T follicular helper cell (primary cell): ENCODE measurements at places on chromosomes 12 and 14.

GRCh38 chr12:89262855-89263552, 89.3 kb downstream of the DUSP6 start:
- DNase-seq, result no peak

DNA sequence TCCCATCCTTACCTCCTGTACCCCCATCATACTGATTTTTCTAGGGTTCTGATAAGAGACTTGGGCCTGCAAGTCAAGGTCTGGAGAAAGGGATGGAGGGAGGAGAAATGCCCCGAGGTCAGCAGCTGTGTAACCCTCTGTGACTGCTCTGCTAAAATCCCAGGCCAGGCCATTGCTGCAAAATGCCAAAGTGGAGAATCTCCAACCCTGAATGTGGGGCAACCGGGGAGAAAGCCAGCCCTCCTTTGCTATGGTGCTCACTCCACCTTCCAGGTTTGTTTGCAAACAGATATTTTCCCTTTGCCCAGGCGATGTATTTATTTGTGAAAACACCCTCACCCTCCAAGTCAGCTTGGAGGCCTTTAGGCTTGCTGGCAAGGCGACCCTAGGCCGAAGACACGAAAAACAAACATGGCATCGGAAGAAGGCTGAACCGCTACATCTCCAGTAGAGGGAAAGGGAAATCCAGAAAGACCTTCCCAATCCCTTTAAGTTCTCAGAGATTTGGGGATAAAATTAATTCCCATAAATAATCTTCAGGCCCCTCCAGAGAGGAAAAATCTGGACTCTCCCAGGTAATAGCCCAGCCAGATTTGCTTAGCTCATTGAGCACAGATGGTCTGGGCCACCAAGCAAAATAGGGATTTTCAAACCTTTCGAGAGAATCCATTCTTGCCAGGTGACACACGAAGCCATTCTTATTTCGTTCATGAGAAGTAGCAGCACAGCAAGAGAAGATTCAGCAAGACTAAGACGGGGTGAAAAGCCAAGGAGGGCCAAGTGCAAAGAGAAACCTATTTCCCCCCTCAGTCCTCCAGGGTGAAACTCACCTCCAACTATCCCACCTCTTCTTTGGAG, 1.3 kb upstream of the TBX5 start:
- no peak for DNase-seq

DNA sequence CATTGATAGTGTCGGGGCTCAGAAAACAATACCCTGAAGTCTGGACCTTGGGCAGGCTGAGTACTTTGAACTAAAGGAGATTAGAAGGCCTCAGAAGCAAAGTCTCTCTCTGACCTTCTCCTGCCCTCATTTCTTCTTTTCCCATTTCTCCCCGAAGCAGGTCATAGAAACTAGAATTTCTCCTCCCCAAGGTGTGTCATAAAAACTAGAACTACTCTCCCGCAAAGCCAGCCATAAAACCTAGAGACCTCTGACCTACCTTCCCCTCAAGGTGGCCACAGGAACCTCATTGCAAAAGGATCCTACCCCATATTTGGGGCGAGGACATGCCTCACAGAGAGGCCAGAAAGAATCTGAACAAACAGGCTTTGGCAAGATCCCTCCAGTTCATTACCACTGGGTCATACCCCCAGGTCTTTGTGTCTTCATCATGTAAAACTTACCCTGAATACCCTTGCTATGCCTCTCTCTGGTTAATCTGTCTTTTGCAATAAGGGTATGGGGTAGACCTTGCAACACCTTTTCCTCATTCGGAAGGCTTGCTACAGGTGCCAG, 64.7 kb upstream of the ZFP36L1 start:
- no peak for DNase-seq

GRCh38 chr14:99508896-99509629, 27.9 kb downstream of the CCNK start:
- DNase-seq, result no peak

DNA sequence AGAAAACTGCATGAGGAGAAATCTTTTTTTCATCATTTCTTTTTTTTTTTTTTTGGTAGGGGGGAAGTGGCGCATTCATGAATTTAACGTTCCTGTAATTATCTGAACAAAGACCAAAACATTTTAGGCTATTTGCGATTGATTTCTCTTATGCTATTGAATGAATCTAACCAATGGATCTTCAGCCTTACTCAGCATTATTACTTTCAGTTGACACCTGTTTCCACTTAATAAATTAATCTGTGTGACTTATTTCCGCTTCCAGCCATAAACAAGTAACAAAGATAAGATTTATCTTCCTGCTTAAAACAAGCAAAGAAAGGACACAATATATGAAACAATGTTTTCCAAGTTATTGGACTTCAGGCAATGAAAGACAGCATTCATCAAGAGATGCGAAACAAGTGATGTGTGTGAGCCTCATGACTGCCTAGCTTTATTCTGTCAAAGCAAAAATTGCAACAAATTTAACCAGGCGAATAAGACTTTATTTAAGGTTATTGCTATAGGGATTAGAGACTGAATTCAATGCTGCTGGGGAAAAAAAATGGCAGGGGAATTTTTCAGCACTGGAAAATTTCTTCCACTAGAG, 1026.9 kb downstream of the LRFN5 start:
- DNase-seq, result no peak

GRCh38 chr12:93530358-93530757, 42.1 kb upstream of the SOCS2 start:
- no peak for DNase-seq

DNA sequence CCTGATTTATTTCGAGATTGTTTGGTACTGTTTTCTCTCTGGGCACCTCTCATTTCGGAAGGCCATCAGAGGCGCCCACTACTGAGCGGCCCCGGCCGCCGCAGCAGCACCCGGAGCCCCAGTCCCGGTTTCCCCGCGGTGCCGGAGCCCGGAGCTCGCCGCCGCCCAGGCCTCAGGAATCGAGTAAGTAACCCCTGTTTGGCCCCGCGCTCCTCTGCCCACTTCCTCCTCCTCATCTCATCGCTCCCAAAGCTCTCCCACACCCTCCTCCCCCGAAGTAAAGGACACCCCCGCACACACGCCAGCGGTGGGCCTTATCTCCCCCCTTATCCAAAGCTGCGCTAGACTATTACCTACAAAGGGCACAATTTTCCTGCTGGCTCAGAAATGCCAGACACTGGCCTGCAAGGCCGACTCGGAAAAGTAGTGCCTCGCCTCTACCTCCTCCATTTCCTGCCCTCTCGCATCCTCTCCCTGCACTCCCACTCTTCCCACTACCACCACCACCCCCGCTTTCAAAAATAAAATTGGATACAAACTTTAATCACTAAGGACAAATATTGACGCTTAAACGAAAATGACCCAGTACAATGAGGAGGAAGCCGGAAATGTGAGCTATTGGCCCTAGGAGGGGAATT, 637 bp upstream of the FOXG1 start:
- DNase-seq, result no peak

- DNase-seq, result no peak
These were observed 177.9 kb downstream of the KICS2 start for GRCh38 chr12:64044191-64044590.

GRCh38 chr12:64534672-64535199, 75.6 kb upstream of the RASSF3 start:
- DNase-seq, result no peak

DNA sequence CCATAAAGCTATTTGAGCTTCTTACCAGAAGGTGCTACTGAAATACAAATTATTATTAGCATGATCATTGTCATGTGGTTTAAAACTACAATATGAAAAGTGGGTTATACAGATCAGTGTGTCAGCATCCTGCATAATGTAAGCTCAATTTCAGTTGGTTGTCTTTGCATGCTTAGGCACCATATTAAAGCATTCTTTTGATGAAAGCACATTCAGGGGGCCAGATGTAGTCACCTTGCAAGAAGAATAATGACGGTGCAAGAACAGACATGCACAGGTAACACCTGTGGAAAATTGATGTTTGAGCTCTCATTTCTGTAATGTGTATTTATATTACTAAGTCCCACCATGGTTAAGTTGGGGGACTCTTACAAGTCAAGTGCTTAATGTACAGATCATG, 123.9 kb downstream of the PAX9 start:
- no peak for DNase-seq

GRCh38 chr12:67526129-67526528, 122.4 kb upstream of the DYRK2 start:
- no peak for DNase-seq

GRCh38 chr12:93223440-93224426, 154.0 kb upstream of the NUDT4 start:
- DNase-seq, result no peak

DNA sequence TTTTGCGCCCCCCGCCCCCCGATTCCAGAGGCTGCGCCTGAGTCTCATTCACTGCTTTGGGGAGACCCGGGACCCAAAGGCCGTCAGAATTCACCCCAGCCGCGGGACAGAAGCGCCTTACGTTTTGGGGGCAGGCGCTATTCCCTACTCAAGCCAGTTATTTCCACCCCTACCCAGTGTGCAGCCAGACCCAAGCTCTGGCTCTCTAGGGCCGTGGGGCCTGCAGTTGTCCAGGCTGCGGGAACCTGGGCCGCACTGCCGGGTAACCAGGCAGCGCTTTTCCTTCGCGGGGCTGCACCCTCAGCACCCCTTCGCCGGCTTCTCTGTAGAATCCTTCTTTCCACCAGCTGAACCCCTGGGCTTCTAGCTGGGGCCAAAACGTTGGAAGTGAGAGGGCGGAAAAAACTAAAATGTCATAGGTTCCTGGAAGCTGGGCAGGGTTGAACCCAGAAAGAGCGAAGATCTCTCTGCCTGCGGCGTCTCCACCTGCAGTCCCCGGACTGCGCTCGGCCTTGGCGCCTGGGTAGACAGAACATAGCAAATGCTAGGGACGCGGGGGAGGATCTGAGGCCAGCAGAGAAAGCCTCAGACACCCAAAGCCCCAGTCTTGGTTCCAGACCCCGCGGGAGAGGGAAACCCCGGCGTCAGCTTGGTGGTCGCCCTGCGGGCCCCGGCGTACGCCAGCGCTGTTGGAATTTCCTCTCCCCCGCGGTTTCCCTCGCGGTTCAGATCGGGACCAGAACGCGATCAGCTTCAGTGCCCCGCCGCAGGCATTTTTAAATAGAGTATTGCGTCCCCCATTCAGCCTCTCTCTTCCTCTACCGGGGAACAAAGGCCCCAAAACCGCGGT, 18.3 kb downstream of the TBX3 start:
- no peak for DNase-seq

DNA sequence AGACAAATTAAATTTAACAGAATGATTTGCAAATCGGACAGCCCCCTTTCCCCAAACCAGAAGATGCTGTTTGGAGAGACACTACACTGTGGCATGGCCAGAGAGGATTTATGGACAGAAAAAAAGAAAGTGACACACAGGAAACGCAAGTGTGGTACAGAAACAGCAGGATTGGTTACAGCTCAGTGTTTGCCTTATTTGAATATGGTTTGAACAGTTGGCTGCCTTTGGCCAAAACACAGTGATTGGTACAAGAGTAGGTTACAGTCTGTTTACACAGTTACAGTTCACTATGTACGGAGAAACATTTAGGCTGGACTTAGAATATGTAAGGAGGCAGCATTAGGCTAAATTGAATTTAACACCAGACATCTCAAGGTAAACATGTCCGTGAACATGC, 335.3 kb downstream of the NPAS3 start:
- DNase-seq, result no peak

DNA sequence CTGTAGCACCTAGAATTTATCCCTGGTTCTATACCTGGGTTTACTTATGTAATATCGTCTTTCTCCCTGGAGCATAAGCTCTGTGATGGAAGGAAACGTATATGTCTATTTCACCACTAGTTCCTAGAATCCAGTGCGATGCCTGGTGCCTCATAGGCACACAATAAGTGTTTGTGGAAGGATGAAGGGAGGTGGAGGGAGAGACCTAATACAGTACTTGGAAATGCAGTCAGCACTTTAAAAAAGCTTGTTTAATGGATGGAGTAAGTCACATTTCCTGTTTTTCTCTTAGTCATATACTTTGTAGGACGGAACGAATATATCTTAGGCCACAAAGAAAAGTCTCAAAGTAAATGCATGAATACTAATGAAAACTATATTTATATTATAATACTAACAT, 186.5 kb upstream of the HMGA2 start:
- no peak for DNase-seq

DNA sequence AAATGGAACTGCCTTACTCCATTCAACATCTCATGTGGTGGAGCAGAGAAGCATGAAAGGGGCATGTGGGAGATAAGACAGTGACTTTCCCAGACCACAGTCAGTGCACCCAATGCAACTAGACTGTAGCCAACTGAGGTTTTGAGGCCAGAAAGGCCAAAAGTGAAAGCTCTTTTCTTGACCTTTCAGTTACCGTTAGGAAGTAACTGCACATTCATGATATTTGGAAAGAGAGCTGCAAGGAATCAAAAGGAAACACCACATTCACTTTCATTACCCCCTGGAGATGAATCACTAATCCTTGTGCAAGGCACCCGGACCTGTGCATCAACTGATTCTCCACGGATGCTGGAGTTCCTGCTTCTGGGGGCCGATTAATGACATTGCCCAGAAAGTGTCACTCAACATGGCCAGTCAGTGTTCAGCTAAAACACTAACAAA, 72.9 kb upstream of the ELK3 start:
- DNase-seq, result no peak

- no peak for DNase-seq
These were observed 25.1 kb upstream of the CISTR start for GRCh38 chr12:53776872-53777271.

GRCh38 chr12:131226345-131227265, 272.9 kb downstream of the ADGRD1 start:
- DNase-seq, result no peak

DNA sequence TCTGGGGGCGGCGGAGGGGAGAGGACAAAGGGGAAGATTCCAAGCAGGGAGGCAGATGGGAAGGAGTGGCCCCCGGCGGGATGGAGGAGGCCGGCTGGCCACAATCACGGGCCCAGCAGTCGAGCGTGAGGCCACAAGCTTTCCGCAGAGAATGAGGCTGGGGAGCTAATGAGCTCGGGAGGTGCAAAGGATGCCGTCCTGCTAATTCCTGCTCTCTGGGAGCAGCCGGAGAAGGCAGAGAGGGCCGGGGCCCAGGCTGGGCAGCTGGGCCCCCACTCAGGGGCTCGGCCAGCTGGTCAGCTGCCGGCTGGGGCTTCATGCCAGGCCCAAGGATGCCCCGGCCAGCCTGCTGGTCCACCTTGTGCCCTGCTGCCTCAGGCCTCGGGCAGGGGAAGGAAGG, 98.1 kb upstream of the LHX5 start:
- DNase-seq, result no peak

GRCh38 chr12:122882908-122883558, 12.9 kb downstream of the VPS37B start:
- no peak for DNase-seq

- DNase-seq, result no peak
These were observed 25.0 kb downstream of the NTF3 start for GRCh38 chr12:5456906-5457305.

GRCh38 chr12:29048787-29049186, 100.3 kb upstream of the FAR2 start:
- no peak for DNase-seq

DNA sequence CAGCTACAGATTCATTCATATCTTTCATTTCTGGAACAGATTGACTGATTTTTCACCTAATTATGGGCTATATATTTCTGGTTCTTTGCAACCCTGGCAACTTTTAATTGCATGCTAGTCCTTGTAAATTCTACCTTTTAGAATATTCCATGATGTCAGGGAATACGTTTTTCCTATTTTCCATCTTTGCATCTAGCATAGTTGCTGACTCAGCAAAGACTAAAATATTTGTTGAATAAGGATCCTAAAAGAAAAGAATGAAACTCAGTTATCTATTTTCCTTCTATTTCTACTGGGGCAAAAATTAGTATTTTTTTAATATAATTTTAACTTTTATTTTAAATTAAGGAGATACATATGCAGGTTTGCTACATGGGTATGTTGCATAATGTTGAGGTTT, 438.3 kb downstream of the GXYLT1 start:
- DNase-seq, result no peak

- no peak for DNase-seq
These were observed 152.1 kb downstream of the DUSP6 start for GRCh38 chr12:89200217-89200616.
